ENCODE measurements at places on chromosomes 11 and 22.

- no peak for DNase-seq
Measured at GRCh38 chr11:70796648-70797227, 398.4 kb downstream of the CTTN start.

GRCh38 chr22:24444251-24444650 is 16.9 kb downstream of the ADORA2A start:
- no peak for DNase-seq

DNA sequence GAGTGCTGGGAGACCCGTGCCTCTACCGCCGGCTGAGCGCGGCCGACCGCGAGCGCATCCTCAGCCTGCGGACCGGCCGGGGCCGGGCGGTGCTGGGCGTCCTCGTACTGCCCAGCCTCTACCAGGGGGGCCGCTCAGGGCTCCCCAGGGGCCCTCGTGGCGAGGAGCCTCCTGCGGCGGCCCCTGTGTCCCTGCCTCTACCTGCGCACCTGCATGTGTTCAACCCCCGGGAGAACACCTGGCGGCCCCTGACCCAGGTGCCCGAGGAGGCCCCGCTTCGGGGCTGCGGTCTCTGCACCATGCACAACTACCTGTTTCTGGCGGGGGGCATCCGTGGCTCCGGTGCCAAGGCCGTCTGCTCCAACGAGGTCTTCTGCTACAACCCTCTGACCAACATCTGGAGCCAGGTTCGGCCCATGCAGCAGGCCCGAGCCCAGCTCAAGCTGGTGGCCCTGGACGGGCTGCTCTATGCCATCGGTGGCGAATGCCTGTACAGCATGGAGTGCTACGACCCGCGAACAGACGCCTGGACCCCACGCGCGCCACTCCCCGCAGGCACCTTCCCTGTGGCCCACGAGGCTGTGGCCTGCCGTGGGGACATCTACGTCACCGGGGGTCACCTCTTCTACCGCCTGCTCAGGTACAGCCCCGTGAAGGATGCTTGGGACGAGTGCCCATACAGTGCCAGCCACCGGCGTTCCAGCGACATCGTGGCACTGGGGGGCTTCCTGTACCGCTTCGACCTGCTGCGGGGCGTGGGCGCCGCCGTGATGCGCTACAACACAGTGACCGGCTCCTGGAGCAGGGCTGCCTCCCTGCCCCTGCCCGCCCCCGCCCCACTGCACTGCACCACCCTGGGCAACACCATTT is 3.5 kb downstream of the KLHDC7B start:
- DNase-seq: no peak

- DNase-seq: no peak
Measured at GRCh38 chr22:45597460-45598192, 74.0 kb upstream of the ATXN10 start.

GRCh38 chr22:30481711-30482110 is 9.9 kb upstream of the SEC14L3 start:
- no peak for DNase-seq

DNA sequence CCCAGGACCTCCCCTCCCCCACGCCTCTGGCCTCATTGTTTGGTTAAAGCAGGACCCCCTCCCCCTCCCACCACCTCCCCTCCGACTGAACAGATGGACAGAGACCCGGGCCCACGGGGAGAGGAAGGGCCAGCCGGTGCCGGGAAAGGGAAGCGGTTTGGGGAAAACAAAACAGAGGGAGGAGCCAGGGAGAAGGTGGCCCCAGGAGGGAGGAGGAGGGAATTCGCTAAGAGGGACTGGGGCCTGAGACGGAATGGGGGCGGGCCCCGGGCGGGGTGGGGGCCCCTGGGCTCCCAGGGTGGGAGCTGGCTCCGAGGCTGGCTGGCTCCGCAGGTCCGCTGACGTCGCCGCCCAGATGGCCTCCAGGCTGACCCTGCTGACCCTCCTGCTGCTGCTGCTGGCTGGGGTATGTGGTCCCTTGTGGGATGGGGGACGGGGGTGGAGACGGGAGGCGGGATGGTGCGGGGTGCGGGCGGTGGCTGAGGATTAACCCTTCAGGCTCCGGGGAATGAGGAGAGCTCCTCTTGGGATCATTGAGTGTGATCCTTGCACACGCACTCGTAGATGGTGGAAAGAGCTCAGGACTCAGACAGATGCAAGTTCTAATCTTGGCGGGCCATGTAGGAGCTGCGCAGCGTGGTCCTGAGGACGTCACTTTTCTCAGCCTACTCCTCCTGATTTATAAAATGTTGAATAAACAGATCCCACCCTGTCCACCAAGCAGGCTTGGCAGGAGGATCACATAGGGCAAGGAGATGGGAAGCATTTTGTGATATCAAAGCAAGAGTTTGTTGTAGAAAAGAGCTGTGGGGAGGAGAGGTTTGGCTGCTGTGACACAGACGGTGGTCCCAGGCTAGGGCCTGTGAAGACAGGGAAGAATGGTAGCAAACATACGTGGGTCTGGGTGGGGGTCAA is 688 bp downstream of the SERPING1 start:
- no peak for DNase-seq

GRCh38 chr22:39710380-39711150 is 140.0 kb downstream of the CACNA1I start:
- DNase-seq: no peak

DNA sequence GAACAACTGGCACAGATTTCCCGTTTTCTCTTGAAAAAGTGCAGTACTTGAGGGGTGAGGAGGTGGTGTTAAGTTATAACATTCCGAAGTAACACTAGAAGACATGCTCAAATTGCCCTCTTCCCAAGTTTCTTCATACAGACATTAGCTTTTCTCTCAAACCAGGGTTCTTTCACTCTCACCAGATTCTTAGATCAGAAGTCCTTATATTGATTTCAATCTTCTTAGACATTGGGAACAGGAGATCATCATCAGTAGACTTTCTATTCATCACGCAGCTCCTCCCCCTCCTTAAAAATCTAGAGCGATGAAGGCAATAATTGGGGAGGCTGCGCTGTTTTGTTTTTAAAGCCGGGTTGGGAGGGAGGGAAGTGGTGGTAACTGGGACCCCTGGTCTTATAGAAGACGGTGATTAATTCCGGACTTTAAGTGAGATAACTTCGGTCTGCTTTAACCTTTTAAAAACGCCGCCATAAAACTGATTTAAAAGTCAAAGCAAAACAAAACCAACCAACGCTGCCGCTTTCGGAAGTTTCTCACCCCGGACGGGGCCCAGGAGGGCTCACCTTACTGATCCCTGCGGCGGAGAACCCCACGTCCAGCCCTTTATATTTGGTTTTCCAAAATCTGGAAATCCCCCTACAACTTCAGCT is 665 bp downstream of the USP28 start:
- DNase-seq: no peak

GRCh38 chr22:16866167-16866566 is 41.0 kb upstream of the XKR3 start:
- DNase-seq: no peak

DNA sequence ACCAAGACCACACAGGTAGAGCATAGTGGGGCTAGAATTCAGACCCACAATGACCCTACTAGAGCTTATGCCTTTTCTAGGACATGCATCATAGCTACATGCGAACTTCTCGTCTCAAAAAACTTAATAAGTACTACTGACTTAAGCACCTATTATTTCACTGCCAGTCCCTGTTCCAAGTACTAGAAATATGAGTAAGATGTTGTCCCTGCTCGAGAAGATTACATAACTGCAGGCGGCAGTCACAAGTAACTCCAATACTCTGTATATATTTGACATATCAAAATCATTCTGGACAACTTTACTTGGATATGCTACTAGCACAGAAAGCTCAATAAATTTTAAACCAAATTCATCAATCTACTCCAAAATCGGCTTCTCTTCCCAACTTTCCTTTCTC is 235.0 kb downstream of the TTC28 start:
- no peak for DNase-seq

- DNase-seq: no peak
Measured at GRCh38 chr22:30569674-30570202, 4.7 kb downstream of the GAL3ST1 start.

DNA sequence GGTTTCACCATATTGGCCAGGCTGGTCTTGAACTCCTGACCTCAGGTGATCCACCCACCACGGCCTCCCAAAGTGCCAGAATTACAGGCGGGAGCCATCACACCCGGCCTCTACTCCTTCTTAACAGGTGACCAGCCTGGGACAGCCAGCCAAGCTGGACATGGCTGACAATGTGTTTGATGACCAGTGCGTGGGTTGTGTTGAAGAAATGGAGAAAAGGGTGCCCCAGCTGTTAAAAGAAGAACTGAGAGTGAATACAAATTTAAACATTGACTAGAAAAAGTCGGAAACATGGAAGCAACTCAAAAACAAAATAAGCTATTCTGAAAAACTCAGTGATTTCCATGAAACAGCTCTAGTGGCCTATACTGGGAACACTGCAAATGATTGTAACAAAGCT is 86.5 kb upstream of the CLPB start:
- no peak for DNase-seq

DNA sequence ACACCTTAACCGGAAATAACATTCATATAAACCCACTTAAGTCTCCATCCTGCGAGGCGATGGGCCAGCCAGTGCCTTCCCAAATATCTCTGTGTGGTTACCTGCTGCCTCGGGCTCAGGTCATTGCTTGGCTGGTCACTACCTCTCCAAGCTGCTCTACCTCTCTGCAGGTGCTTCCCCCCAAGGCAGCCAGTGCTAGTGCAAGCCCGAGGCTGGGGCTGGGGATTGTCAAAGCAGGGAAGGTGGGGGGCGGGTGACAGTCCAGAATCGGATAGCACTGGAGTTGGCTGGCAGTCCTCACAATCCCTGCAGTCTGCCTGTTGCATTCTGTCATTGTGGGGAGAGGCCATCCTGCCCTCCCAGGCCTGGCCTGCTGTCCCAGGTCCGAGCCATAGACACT is 11.1 kb downstream of the MCHR1 start:
- DNase-seq: no peak

GRCh38 chr22:43862074-43862881 is at the start of gene SULT4A1:
SULT4A1 (minus strand) TSS chr22:43862513; CDS start chr22:43862382, 131 bp downstream.
- no peak for DNase-seq

DNA sequence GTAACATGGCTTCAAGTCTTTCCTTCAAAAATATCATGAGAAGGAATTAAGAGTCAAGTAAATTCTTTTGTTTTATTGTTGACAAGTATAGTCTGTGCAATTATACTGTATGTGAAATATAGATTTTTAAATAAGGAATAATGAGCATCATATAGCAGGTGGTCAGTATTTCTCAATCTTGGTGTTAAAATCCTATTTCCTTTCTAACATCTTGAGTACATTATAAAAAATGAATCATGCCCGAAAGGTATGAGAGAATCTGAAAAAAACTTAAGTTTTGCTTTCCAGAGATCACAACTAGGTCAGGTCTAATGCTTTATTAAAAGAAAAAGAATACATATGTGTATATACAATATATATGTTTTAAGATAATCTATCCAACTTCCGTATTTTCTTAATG is 53.1 kb downstream of the KIF18A start:
- no peak for DNase-seq

DNA sequence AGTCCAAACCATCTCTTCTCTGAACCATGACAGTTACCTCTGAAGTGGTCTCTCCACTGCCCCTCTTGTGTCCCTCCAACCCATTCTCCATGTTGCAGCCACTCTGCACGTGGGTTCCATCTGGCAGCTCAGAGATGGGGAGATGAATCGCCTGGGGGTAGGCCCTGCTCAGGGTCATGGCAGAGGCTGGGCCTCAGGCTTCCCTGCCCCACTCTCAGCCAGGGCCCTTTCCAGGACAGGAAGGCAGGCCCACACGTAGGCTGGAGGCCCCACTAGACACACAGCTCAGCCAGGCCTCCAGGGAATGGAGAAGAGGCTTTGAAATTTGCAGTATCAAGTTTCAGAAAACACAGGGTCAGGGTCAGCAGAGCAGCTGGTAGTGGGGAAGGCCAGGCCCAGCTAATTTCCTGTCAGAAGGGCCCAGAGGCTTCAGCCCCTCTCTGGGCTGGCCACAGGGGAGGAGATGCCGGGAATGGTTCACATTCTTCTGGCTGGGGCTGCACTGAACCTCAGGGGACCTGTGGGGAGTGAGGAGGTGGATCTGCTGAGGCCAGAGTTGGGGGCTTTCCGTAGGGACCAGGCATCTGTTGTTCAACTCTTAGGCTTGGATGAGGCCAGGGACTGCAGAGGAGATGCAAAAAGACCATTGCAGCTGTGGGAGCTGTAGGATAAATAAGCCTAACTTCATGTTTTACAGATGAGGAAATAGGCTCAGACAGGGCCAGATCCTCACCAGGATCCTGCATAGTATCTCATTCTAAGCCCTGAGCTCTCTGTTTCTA is 101.6 kb downstream of the SWAP70 start:
- DNase-seq: no peak

GRCh38 chr11:31817621-31818424 is 6.7 kb upstream of the PAX6 start:
- no peak for DNase-seq

DNA sequence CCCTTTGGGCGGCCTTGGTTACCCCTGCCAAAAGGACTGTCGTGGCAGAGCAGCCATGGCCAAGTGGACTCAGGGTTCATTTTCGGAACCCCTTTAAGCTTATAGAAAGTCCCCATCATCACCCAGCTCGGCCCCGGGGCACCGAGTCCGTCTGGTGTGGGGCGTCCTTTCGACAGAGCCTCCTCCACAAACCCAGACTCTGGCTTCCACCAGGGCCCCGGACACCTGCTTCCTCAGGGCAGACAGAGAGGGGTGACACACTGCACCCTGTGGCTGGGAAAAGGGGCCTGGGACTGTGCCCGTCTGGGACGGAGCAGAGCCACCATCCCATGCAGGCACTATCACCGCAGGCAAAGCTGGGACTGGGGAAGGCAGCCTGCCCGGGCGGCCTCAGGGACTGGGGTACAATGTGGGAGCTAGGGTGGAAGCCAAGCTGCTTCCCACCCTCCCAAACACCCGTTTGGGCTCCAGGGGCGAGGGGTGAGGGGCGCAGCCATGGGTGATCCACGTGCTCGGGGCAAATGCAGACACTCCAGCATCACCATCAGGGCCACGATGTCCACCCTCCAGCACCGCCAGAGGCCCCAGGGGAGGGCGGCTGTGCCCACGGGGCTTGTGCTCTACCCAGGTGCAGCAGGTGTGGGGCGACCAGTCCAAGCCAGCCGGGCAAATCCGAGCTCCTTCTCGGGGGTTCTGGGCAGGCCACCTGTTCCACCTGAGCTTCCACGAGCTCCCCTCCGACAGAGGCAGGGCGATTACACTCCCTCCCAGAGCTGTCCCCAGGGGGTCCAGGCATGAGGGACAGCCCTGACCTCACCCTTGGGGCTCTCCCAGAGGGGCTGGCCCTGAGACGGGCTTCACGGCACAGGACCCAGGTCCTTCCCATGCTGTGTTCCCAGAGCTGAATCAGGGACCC is 11.7 kb upstream of the MRPL23 start:
- no peak for DNase-seq

- no peak for DNase-seq
Measured at GRCh38 chr11:93741882-93742226, 382 bp downstream of the C11orf54 start.
